ENCODE measurements at places on chromosomes 6 and 20.

- DNase-seq, result no peak
These were observed 39.0 kb downstream of the AIG1 start for GRCh38 chr6:143099647-143100046.

DNA sequence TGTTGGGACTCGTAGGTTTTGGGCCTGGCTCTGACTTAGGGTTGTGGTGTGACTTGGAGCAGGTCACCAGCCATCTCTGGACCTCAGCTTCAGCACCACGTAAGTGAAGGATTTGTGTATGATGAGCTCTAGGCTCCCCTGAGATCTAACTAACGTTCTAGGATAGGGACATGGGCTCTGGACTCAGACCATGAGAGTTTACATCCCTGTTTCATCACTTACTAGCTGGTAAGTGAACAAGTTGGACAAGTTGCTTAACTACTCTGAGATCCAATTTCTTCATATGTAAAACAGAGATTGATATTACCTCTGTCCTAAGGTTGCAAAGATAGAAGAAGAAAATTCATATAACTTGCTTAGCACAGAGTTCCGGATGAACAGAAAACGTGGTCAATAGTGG, 20.3 kb upstream of the PNPLA1 start:
- no peak for DNase-seq

DNA sequence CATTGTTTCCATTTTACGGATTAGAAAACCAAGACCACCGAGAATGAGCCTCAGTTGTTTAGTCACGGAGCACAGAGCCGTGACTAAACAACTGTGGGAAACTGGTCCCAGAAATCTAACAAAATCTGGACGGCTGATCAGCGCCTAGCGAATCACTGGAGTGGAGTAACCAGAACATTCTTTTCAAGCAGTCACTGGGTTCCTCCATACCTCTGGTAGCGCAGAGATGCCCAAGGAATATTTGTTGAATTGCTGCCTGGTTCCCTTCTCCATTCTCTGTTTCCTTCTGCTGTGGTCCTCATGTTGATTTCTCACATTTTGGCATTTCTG, 62.0 kb downstream of the GPX5 start:
- DNase-seq, result no peak

DNA sequence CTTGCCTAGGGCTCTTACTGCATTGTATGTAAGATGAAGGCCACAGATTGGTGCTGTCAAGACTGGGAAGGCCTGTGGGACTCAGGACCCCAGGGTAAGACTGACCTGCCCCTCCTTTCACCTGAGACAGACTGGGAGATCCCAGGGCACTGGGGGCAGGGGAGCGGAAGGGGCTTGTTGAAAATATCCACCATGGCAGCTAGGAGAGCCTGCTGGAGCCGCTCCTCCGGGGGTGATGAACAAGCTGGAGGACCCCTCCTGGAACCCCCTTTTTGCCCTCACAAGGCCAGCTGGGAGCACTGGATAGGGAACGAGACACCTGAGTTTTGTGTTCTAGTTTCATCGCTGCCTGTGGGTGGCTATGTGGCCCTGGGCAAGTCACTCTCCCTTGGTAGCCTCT, 9.2 kb upstream of the SDCBP2 start:
- DNase-seq, result peak; percentile 55

GRCh38 chr20:63142933-63143332, 73.0 kb downstream of the YTHDF1 start:
- peak; percentile 10 for DNase-seq

DNA sequence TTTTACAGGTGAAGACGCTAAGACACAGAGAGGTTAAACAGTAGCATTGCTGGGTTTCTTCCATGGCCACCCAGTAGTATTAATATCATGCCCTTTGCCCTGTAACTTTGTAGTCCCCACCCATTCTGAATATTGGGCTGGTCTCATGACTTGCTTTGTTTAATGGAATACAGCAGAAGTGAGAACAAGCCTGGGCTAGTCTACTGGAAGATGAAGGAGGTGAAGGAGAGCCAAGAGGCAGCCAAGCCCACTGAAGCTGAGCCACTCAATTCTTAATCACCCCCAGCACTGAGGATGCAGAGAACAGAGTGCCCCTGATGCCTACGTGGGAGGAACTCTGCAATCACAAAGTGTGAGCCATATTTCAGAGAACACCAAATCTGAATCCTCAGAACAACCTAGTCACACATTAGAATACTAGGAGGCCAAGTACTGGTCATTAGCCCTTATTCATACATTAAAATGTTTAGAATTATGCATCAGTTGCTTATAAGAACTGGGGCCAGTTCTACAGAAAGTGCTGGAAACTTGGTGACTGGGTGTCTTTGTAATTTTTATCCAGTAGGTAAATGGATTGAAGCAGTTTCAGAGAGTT, 270.1 kb upstream of the PRND start:
- no peak for DNase-seq

DNA sequence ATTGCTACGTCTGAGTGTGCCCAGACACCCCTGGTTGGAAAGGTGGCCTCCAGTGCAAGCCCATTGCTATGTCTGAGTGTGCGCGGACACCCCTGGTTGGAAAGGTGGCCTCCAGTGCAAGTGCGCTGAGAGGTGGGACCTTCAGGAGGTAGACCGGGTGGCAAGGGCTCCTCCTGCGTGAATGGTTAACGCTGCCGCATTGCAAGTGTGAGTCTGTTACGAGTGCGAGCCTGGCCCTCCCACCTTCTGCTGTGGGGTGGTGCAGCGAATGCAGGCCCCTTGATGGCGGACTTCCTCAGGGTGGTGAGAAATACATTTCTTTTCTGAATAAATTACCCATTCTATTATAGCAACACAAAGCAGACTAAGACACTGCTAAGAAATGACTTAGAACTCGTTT, 208.8 kb downstream of the DLL1 start:
- DNase-seq, result peak; percentile 37

GRCh38 chr6:169930799-169931198, 179.4 kb downstream of the ERMARD start:
- DNase-seq, result no peak

DNA sequence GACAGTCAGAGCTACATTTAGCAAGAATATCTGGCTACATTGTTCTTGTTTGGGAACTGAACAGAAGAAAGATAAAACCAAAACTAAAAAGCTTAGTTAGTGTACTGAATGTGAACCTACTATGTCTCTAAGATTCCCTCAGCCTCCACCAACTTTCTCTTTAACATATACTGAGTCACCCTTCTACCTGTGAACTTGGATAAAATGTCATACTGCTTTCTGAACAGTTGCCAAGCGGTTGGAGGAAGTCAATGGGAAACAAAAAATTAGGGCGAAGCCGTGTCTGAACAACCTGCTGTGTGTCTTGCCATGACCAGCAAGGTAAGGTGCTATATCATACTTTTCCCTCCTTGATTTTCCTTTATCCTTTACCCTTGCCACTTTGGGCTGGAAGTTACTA, 243.5 kb downstream of the BTBD9 start:
- DNase-seq, result no peak

DNA sequence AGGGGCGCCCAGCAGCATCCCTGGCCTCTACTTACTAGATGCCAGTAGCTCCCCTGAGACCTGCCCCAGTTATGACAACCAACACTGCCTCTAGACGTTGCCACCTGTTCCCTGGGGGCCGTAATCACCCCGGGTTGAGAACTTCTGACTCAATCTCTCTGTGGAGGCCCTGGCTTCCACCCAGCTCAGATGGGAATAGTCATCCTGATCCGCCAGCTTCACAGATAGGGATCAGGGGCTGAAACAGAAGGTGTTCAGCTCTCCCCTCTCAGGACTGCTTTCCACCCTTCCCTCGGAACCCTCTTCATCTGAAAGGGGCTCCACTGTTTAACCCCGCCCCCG, 3.3 kb downstream of the CAPN11 start:
- DNase-seq, result no peak

DNA sequence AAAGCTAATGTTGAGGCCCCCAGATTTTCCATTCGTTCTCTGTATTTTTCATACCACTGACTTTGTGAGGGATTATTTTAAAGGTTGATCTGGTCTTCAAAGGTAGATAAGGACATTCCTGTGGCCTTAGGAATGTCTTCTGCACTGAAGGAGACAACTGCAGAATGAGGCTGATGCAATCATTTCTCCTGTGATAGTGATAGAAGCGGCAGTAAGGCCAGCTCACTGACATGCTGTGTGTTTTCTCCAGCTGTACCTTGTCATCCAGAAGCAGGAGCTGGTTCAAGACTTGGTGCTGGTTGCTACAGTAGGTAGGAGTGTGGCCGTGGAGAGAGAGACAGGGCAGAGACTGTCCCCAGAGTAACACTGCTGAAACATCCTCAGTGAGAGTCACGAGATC, 53.8 kb downstream of the DCBLD1 start:
- no peak for DNase-seq

- DNase-seq, result no peak
These were observed 34.1 kb downstream of the BANF2 start for GRCh38 chr20:17733767-17734304.

DNA sequence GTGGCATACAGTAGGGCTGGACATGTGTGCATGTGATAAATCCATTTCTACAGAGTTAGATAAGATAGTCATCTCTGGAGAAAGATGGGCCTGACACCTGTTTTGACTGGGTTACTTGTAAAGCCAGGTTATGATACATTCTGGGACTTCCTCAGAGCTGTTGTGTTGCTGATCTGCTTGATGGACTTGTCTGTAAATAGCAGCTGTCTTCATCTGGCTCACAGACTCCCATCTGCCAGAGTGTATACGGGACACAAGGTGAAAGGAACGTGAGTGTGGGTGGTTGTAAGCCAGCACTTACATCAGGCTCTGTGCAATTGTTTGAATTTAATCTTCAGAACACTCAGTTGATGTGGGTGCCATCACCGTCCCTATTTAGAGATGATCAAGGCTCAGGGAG, 49.8 kb downstream of the ZDHHC14 start:
- no peak for DNase-seq

DNA sequence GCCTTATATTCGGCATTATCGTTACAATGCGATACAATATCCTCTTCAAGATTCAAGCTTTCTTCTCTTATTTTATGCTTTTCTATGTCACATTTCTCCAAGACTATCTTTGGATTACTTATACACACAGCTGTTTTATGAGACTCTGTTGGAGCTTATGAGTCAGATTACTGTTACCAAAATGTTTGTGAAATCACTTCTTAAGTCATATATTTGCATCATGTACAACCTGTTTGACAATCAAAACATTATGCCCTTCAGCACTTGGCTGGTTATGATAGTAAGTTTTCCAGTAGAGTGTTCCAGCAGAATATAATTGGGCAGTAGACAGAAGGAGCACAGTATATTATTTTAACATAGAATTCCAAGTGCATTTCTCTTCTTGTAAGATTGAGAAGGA, 35.2 kb downstream of the BMP6 start:
- DNase-seq, result no peak

GRCh38 chr6:141301779-141302178, 830.9 kb upstream of the GJE1 start:
- no peak for DNase-seq

- no peak for DNase-seq
These were observed 175.7 kb downstream of the PDE10A start for GRCh38 chr6:165487347-165487746.

DNA sequence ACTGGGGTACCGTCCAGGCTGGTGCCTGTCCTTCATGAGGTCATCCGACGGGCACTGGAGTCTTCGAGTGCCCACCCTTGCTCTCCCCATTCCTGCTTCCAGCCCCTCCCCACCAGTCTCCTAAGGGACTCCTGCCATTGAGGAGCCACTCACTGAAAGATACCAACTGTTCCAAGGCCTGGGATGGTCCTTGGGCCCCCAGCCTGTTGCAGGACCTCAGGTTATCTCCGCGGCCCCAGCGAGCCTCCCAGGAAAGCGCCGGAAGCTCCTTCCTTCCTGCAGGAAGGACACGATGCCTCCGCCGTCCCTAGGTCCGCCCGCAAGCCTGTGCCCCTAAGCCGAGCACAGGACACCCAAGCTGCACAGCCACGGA, 1.2 kb downstream of the NKAIN4 start:
- DNase-seq, result no peak

DNA sequence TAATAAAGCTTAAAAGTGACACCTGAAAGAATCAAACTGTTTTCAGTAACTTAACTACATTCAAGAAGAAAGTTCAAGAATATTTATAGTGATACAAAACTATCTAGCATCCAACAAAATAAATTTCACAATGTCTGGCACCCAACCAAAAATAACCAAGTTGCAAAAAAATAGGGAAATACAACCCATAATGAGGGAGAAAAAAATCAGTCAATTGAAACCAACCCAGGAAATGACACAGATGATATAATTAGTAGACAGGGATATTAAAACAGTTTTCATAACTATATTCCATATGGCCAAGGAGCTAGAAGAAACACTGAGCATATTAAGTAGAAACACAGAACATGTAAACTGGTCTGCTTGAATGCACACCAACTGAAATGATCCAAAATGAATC, 120.2 kb upstream of the BEND3 start:
- no peak for DNase-seq

GRCh38 chr20:5652626-5653553, 97.3 kb upstream of the SHLD1 start:
- DNase-seq, result no peak

GRCh38 chr6:4931530-4932227, 72.2 kb downstream of the RPP40 start:
- no peak for DNase-seq

DNA sequence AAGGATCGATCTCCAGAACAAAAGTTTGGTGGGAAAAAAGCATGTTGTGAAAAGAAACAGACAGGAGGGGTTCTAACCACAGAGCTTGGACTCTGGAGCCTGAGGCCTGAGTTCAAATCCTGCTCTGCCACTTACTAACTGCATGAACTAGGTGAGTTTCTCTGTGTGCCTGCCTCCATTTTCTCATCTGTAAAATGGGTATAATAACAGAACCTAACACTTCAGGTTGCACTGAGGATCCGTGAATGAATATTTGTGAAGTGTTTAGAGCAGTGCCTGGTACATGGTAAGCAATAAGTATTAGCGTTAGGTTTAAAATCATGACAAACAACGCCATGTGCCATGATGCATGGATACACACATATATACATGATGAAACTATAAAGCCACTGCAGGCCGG, 36.6 kb downstream of the TTLL9 start:
- no peak for DNase-seq

DNA sequence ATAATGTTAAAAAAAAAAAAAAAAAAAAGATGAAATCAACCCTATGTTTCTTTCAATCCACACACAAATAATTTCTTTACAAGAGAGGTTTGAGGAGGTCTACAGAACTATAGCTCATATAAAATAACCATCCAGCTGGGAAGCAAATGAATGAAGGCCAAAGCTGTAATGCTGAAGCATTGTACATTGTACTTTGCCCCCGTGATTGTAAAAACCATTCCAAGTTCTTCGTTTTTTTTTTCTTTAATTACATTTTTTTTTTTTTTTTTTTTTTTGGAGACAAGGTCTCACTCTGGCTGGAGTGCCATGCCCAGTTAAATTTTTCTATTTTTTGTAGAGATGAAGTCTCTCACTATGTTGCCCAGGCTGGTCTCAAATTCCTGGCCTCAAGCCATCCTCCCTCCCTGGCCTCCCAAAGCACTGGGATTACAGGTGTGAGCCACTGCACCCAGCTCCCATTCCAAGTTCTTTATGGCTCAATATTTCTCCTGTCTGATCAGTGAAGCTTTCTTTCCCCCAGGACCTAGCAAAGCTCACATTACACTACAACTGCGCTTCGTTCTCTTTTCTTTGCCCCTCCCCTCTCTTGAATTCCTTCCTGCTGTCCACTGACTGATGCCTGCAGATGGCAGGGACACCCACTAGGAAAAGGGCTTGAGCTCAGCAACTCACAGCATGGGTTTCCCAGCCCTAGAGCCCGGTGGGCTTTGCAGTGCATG, 53.0 kb upstream of the NOP56 start:
- no peak for DNase-seq
